Hematopoietic multipotent progenitor cell treated with erythropoietin and hydrocortisone succinate and interleukin-3 and kit ligand, for 4 days (in vitro differentiated cells): ENCODE measurements at places on chromosomes 7 and 10.

- no peak for DNase-seq
These were observed 1.8 kb upstream of the FGF8 start for GRCh38 chr10:101777619-101778145.

GRCh38 chr10:77011874-77012811 is 625.5 kb downstream of the KCNMA1 start:
- no peak for DNase-seq

GRCh38 chr7:116780966-116781365 is 81.4 kb upstream of the CAPZA2 start:
- peak; percentile 11 for DNase-seq

- no peak for DNase-seq
These were observed 12.5 kb upstream of the ZNF487 start for GRCh38 chr10:43424416-43424815.

DNA sequence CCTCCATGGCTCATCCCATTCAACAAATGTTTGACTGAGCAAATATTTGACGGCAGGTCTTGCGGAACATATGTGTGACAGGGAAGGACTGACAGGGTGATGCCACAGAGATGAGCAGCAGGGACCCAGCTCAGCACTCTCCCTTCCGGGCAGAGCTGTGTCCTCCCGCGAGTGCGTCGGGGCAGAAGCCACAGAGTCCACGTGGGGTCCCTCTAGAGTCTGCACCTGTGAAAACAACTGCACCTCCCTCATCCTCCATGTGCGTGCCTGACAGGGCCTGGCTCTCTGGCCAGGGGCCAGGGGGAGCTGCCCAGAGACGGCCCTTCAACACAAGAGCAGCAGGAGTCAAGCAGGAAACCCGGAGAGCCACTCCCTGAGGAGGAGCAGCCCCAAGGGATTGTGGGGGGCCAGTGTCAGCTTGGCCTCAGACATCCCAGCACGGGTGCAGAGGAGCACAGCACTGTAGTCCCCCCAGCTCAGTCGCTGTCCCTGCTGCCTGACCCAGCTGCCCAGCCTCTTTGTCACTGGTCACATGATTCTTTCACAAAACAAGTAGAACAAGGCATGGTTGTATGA is 83.6 kb upstream of the TMEM72 start:
- DNase-seq: no peak

GRCh38 chr7:149827089-149827981 is 10.8 kb upstream of the ZNF862 start:
- DNase-seq: no peak

DNA sequence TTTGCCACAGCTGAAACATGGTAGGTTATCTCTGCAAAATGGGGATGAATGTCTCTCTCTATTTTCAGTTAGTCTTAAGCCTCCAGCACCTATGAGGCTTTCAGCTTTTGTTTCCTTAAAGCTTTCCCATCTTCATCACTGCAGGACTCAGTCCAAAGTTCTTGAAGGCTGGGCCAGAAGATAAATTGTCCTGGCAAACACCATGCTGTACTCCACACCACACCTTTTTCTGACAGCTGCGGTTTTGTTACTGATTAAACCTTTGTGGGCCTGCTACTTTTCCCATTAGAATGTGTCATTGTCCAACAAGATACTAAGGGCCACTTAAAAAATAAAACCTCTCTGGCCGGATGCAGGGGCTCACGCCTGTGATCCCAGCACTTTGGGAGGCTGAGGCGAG is 87.2 kb upstream of the A1CF start:
- no peak for DNase-seq

GRCh38 chr7:148146346-148146745 is 444.2 kb upstream of the C7orf33 start:
- DNase-seq: no peak

DNA sequence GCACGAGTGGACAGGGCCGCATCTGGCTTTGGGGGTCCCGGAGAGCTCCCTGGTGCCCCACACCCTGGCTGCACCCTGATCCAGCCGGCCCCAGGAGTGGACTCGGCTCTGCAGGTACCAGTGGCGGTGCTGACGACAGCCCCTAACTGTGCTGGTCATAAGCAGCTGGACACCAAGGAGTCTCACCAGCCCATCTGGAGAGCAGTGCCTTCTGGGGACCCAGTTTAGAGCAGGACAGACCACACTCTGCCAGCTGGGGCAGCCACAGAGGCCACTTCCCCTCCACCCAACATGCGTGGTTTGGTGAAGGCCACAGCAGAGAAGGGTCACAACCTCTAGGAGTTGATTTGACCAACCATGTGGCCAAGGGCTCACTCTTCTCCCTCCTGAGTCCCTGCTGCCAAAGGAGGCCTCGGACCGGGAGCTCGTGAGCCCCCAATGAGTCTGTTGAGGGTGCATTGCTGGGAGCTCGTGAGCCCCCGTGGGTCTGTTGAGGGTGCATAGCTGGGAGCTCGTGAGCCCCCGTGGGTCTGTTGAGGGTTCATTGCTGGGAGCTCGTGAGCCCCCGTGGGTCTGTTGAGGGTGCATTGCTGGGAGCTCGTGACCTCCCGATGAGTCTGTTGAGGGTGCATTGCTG is 16.0 kb upstream of the INPP5A start:
- peak; percentile 25 for DNase-seq

- DNase-seq: no peak
These were observed 52.6 kb downstream of the JAKMIP3 start for GRCh38 chr10:132118366-132118765.
